Activated T-cell treated with anti-CD3 and anti-CD28 coated beads for 4 hours (primary cell): ENCODE measurements at places on chromosomes 3 and 15.

DNA sequence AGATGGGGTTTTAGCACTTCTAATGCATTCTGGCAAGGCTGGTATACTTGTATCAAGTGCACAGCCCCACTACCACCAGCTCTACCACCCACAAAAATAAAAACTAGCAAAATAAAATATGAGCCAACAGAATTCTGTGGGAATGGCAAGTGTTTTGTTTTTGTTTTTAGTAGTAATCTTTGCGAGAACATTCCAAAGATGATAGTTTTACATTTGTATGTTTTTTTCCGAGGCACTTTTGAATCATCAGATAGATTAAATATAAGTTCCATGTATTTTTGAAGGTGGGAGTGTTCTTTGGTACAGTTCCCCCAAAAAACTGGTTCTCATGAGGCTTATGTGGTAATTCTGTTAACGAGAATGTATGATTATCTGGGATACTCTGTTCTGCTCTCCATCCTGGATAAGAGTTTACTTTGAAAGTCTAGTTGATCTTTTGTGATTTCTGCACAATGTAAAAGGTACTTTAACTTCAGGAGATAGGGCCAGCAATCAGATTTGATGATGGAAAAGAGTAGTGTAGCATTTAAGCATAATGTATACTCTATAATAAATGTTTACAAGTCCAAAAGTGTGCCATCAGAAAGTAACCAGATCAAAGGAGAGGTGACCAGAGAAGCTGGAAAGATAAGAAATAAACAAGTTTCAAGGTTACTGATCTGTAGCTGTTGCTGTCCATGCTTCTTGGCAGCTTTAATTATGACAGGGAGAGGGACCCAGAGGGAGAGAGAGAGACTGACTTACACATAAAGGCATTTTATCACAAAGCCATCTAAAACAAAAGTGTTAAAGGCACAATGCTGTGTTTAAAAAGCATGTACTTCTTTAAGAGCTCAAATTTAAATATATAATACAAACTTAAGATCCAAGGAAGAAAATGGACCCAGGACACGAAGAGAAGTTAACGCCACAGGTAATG, 130.9 kb downstream of the PGPEP1L start:
- no peak for DNase-seq

GRCh38 chr15:75021341-75021740, 2.0 kb upstream of the PPCDC start:
- DNase-seq = no peak

GRCh38 chr3:41683666-41684350, 278.1 kb downstream of the ULK4 start:
- DNase-seq = no peak

DNA sequence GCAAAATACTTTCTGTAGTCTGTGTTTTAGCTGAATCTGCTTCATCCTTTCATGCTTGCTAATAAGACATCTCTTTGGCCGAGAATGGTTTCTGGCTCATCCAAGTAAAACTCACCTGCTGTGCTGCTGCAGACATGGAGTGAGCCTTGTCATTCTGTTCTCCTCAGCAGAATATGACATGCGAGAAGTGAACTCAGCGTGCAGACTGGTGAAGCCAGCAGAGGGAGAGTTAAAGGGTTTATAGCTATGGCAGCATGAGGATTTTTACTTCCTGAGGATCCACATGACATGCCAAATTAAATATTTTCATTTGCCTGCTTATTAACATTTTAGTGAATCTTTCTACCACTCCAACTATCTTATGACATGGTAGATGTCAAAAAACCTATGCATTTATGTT, 658.4 kb upstream of the NECTIN3 start:
- DNase-seq = no peak

DNA sequence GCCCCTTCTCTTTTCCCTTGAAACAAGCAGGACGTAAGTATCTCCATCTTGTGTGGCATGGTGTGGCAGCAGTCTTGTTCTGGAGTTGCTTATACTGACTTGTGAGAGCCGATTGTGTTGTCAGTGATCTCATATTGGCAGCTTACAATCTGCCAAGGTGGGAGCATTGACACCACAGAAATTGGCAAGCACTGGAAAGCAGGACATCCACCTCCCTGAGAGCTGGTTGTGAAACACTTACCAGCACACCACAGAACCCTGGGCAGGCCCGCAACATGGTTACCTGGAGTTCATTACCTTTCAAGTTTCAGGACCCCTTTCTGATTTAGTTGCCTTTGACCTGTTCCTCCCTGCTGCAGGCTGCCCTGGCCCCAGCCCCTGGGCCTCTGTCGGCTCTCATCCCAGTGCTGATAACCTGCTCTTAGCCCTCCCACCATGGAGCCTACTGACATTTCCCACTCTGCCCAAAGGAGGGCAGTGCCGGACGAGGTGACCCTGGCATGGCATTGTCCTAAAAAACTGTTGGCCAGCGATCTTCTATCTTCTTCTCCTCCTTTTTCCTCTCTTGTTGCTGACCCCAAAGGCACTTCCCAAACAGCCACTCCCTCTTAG, 10.6 kb upstream of the ATP2B2 start:
- DNase-seq = no peak

DNA sequence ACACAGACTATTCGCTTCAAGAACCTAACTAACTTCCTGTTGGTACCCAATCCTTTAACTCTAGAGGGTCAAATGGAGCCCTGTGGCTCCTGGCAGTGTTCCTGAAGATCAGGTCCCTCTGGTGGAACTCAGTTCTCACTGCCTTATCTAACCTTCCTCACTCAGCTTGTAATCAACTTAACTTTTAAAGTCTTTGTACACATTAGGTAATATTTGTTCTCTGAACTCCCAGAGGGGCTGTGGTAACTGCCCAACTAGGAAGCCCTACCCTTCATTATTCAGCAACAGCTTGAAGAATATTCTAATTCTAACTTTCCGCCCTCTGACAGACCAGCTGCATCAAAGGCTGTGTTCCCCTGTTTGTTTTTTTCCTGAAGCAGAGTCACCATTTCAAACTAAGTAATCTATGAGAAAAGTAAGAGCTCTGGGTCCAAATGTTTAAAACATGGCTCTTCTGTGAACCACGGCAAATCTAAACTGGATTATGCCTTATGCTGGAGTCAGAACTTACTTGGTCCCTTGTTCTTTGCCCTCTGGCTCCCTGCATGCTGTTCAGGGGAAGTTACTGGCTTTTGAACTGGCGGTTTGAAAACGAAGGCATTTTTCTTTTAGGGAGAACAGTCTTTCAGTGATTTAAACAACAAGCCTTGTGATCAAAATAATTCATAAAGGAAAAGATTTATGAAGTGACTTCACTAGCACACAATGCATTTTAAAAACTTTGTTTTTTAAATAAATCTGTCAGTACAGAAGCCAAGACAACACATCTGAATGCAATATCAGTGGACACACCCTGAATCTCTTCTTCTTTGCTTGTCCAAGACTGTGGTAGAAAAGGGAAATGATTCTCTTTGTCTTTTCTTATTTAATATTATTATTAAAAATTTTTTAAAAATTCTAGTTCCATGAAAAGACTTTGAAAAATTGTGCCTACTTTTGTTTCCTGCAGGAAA, 365.6 kb downstream of the TIGIT start:
- DNase-seq = no peak

GRCh38 chr3:77038468-77038929, 1.4 kb upstream of the ROBO2 start:
- no peak for DNase-seq

DNA sequence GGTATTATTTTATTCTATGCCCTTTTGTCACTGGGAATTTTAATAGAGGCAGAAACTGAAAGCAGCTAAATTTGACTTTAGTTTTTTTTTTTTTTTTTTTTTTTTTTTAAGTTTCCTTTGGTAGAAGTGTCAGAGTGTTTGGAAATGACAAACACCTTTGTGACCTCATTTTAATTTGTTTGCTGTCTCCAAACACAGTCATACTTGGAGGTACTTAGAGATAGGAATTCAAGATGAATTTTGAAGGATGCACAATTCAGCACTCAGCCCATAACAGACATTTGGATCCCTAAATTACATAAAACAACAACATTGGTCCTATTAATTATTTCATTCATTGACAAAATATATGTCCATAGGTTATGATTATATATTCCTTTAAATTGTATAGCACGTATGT, 43.4 kb upstream of the NAALADL2 start:
- DNase-seq = no peak

DNA sequence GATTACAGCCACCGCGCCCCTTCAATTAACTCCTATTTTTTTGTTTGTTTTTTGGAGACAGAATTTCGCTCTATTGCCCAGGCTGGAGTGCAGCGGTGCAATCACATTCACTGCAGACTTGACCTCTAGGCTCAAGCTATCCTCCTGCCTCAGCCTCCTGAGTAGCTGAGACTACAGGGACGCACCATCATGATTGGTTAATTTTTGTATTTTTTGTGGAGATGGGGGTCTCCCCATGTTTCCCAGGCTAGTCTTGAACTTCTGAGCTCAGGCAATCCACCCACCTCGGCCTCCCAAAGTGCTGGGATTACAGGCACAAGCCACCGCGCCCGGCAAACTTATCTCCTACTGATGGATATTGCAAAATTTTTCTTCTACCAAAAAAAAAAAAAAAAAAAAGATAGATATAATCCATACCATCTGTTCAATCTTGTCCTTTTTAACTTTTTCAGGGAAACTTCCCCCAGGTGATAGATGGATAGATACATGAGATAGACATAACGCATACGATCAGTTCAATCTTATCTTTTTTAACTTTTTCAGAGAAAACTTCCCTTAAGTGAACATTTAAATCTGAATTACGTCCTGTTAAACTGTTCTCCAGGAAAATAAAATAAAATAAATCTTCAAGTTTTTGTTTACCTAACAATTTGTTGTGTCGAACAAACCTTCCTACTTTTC, 693 bp upstream of the RPSA start:
- DNase-seq = no peak

GRCh38 chr15:68589783-68590710, 11.3 kb downstream of the CORO2B start:
- no peak for DNase-seq

GRCh38 chr15:33067456-33067855, 127.1 kb downstream of the FMN1 start:
- no peak for DNase-seq

DNA sequence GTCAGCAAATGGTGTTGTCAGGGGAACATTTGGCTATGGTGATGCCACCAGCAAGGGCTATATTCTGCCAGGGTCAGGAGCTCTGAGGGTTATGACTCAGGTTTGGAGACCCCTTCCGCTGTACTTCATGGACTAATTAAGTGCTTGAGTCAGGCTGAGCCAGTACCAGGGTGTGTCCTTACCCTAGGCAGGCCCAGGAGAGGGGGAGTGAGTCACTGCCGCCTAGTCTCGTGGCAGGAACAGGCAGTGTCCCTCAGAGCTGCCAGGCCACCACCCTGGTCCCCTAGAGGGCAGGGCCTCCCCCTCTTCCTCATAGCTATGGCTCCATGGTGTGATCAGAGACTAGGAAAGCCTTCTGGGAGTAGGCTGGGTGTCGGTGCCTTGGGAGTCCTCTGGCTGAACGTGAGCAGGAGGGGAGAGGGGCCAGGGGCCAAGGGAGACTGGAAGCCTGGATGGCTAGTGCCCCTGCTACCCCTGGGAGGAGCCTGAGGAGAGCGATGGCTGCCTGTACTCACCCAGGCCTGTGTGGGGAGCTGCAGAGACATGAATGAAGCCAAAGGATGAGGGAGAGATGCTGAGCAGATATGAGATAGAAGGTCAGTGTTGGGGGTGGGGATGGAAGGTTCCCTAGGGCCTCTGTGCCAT, 10.6 kb downstream of the MAPKAPK3 start:
- no peak for DNase-seq

DNA sequence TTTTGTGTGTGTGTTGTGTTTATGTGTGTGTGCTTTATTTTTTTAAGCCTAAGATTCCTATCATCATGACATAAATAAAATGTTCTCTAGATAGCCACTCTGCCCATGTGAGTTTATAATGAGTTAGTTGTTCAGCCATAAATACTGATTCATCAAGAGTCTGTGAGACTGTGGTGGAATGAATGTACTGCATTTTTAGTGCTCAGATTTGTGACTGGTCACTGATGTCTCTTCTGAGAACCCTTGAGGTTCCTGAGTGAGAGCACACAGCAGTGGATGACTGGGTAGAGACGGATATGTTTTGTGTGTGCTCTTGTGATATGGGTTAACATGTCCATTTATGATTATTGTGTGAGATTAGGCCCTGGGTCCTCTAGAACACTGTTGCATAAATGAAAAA, 51.2 kb downstream of the SETD5 start:
- DNase-seq = no peak

DNA sequence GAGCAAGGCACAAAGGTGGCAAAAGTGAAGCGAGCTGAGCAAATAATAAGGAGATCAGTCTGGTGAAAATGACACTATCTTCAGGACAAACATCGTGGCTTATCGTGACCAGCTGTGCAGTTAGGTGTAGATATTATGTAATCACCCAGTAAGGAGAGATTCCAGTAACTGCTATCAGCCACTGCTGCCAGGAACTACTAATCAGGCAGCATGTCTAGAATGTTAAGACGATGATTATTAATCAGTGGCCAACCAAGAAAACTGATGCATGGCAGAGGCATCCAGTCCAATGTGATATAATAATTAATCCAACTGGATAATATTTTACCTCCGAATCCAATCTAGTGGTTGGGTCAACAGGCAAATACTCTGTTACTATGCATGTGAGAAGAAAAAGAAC, 252.7 kb upstream of the ZPLD1 start:
- DNase-seq = no peak

DNA sequence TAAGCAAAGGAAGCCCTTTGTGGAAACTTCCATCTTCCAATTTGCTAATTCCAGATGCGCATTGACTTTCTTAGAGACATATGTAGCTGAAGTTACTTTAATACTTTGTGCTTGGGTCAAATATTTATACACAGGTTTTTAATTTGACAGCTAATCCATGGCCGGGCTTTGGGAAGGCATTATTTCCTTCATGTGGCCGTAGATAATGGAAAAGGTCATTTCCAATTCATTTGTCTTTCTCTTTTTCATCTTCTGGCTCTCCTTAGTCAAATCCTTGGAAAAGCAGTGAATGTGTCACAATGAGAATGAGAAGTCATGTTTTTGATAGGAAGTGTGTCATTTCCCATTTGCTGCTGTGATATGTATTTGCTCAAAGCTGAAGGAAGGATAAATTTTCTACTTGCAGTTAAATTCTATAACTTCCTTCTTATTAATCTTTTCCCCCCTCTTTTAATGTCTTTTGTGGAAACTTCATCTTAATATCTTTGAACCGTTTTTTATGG, 323.3 kb downstream of the CLSTN2 start:
- no peak for DNase-seq

- no peak for DNase-seq
Measured at GRCh38 chr3:183310936-183311335, 57.9 kb downstream of the B3GNT5 start.

GRCh38 chr15:78350058-78350457, 9.9 kb downstream of the CRABP1 start:
- DNase-seq = no peak

GRCh38 chr15:91476861-91477260, 376.6 kb upstream of the SLCO3A1 start:
- DNase-seq = no peak
